Activated CD4-positive, alpha-beta T cell treated with anti-CD3 and anti-CD28 coated beads, Interleukin-2, amount 50 U/mL, for 1 hour (primary cell): ENCODE measurements at places on chromosomes 6 and 20.

GRCh38 chr6:96683819-96684528 is 121.0 kb downstream of the FHL5 start:
- no peak for DNase-seq

DNA sequence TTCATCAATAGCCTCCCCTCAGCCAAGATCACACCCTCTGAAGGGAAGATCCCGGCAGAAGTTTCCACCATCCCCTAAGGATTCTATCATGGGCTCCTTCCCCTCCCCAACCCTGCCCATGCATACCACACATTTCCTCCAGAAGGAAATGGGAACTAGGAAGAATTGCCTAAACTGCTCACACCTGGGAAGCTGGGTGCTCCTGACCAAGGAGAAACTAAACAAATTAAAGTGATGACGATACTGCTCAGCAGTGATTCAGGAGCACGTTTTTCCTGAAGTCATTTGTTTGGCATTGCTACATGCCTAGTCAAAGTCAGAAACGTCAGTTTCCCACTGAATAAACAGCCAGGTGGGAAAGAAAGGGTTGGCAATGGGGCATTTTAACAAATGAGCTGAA is 136.1 kb upstream of the CDYL start:
- no peak for DNase-seq

GRCh38 chr6:89989742-89990141 is 95.5 kb downstream of the GJA10 start:
- no peak for DNase-seq

DNA sequence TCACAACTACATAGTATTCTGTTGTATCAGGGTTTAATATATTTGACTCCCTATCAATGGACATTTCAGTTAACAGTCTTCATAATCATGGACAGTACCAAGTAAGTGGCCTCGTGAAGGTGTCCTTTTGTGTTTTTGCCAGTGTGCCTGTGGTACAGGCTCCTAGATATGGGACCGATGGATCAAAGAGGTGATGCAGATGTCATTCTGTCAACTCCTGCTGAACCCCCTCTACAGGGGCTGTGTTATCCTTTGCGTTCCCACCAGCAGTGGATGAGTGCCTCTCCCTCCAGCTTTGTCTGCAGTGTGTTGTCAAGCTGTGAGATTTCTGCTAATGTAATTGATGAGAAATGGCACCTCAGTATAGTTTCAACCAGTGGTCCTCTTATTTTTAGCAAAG is 210.7 kb downstream of the QKI start:
- no peak for DNase-seq

DNA sequence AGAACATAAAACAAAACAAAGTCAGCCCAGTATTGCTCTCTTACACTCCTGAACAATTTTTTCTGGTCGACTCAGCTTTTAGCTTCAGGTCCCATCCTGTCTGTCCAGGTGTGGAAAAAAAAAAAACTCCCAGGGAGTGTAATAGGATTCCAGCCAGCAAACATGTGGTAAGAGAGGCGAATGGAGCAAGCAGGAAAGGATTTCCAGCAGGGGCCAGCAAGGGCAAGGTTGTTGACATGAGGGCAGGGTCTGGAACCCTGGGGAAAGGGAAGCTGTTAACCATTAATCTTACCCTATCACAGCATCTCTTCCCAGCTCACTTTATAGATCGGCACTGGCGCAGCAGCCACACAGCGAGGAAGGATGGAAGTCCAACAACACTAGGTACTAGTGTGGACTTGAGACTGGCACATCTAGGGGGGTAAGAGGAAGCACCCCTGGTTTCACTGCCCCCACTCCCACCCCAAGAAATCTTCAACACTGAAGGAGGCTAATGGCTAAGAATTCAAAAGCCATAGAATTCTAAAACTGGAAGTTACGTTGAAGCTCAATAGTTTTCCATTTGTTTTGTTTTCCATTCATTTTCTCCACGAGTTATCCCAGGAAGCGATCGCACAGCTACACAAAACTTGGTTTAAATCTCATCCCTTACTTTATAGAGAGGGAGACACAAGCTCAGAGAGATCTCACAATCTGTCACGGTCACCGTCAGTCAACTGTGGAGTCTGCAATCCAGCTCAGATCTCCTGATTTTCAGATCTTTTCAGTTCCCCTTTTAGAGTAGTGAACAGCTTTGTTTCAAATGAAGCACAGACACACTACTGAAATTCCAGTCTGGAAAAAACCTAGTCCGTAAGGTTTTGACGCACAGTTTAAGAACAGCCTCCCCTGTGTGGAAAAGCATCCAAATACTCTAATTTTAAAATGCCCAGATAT is 53.3 kb downstream of the SLC22A23 start:
- no peak for DNase-seq

- no peak for DNase-seq
These were observed 63.5 kb upstream of the ZMYND8 start for GRCh38 chr20:47419953-47420514.

- no peak for DNase-seq
These were observed 150.0 kb downstream of the PHACTR1 start for GRCh38 chr6:12866422-12867029.

GRCh38 chr6:156590482-156590881 is 186.7 kb upstream of the ARID1B start:
- no peak for DNase-seq

- no peak for DNase-seq
These were observed 370.1 kb downstream of the ADGRB3 start for GRCh38 chr6:69005199-69005598.

GRCh38 chr6:154106251-154106650 is 67.2 kb downstream of the OPRM1 start:
- DNase-seq, result no peak

DNA sequence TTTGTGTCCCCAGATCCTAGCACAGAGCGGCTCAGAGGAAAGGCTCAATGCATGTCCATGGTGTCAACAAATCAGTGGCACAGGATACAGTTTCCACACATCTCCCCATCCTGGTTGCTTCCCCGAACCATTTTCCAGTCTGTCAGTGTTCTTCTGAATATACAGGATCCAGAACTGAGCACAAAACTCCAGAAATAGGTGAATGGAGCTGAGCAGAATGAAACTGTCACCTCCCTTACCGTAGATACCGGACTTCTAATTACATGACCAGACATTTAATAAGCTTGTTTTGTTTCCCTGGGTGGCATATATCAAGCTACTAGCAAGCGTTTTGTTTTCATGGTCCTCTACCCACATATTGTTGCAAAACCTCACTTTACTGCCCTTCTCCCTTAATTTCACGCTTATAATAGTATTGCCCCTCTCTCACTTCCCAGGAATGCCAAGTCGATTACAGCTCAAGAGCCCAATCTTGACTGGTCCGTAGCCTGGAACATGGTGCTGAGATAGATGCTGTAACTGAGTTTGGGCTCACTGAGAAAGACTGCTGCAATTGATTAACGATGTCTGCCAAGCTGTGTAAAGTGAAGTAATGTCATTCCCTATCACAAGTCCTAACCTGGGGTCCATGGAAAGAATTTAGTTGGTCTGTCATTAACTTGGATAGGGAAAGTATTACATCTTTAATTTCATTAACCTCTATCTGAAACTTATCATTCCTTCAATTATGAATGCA is 12.0 kb upstream of the SCRT2 start:
- no peak for DNase-seq

DNA sequence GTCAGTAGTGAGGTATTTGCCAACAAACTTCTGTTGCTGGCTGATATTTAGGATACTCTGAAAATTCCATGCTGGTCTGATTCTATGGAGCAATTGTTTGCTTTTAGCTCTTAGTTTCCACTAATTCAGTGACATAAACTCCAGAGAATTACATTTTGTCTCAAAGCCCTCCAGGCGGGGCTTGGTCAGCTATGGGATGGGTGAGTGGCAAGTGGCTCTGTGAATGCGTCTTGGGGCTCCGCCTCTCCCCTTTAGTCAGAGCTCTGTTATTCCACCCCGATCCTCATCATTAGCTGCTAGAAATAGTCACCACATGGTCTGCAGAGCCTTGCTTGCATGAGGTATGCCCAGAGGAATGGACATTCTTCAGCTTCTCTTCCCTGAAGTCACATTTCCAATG is 540.6 kb downstream of the QKI start:
- no peak for DNase-seq

GRCh38 chr6:164807125-164807524 is 502.3 kb downstream of the C6orf118 start:
- no peak for DNase-seq

- no peak for DNase-seq
These were observed 171.5 kb downstream of the LY86 start for GRCh38 chr6:6760002-6760401.

DNA sequence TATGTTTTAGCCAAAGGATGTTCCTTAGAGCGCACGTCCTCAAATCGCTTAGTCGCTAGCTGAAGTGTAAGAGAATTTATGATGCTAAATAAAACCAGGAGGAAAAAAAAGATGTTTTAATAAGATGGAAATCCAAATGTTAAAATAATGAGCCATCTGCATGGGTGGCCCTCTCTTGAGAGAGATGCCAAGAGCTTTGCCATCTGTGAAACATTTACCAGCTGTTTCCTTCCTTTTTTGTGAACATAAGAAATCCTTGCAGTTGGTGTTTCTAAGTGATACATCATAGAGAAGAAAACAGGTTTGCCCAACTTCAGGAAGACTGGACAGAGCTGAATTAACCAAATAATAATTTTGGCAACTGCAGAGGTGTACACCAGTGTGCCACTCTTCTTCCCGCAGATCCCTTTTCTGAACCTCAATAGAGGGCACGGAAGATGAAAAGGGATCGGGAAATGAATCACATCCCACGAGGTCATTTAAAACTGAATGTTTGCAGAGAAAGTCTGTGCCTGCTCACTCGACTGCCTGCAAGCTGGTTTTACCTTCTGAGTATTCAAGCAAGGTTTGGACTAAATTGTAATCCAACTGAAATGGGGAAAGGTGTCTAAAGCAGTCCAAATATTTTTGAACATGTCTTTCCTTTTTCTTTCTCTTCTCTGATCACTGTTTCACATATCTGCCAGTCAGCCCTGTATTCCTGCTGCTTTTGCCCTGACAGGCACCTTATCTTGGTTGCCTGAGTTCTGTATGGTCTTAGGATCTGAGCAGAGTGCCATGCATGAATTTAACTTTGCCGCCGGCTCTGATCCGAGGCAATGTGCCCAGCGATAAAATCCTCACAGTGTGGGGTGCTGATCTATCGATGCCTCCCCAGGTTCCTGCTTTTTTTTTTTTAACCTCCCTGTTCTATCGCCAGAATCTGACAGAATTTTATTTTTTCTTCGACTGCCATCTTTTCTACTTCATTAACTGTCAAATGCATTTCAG is 35.5 kb upstream of the TSHZ2 start:
- DNase-seq, result no peak

- no peak for DNase-seq
These were observed 33.7 kb upstream of the PAQR8 start for GRCh38 chr6:52328303-52328662.

- DNase-seq, result no peak
These were observed 127.9 kb downstream of the DTNBP1 start for GRCh38 chr6:15534974-15535373.

DNA sequence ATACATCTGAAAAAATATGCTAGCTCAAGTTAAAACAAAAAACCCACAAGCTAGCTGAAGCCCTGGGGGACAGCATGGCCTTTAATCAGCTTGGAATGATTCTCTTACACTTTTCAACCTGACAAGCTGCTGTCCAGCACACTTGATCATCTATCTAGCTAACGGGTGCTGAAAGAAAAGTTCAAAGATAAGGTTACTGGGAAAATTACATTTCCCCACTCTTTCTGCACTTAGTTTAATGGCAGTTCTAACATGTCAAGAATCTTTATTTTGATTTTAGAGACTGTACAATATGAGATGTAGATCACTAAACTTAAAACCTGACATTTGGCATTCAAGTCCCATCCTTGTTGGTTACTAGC is 53.4 kb downstream of the STK4 start:
- DNase-seq, result no peak

DNA sequence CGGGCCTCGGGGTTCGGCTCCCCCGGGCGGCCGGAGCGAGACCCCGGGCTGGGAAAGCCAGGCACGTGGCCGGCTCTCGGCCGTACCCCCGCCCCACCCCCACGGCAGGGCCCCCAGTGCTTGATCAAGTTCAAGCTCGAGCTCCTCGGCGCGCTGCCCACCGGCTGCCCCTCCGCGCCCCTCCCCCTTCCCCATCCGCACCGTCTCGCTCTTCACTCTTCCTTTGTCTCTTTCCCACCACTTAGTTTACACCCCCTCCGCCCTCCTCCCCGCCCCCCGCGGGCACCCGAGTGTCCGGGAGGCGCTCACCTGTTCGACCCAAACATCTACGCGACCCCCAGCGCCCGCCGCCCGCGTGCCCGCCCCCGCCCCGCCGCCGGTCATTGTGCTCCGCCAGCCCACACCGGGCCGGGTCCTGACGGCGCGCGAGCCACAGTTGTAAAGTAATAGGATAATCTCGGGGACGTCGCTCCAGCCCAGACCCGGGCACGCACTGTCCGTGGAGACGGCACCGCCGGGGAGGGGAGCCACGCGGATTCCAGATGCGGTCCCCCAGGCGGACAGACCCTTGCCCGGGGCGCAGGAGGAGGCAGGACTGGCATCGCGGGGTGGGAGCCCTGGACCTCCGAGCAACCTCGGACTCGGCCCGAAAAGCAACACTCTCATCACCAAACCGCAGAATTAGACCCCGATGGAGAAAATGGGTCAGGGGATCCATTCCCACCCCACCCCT is 100.7 kb downstream of the NOL4L start:
- DNase-seq, result peak; percentile 29

- no peak for DNase-seq
These were observed 812 bp downstream of the MYMX start for GRCh38 chr6:44217332-44218143.

- DNase-seq, result no peak
These were observed 183.9 kb downstream of the ERMARD start for GRCh38 chr6:169935348-169935718.

DNA sequence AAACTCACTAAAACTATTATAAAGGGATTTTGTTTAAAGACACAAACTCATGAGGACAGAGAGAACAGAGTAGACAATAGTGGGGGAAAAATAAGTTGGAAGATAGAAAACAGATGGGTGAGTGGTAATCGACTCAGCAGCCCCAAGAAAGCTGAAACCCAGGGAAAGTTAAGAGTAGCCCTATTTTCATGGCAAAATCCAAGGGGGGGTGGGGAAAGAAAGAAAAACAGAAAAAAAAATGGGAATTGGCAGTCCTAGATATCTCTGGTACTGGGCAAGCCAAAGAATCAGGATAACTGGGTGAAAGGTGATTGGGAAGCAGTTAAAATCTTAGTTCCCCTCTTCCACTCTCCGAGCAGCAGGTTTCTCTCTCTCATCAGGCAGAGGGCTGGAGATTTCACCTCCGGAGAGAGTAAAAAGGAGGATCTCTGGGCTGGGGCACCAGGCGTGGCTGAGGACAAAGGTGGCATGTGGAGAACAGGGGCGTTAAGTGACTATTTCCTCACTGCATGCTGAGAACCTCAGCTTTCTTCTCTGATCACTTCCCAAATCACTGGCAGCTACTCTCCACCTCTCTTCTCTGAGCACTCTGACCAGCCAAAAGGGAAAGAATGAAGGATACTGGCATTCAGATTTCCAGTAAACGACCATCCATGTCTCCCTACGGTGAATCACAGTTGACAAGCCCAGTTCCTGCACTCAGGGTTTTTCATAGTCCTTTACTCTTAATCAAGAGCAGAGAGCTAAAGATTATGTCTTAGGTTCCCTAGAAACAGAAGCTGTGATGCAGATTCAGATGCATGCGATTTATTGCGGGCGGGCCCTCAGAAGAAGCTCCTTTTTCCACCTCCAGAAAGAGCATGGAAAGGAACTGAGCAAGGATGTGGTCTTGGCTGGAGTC is 7.3 kb upstream of the RNF24 start:
- DNase-seq, result no peak

- no peak for DNase-seq
These were observed 8.1 kb upstream of the GUCA1A start for GRCh38 chr6:42165016-42165415.
